ENCODE measurements at places on chromosomes 13 and 19.

- DNase-seq = no peak
Observed at GRCh38 chr13:113793718-113794085, 34.7 kb downstream of the TMEM255B start.

GRCh38 chr13:25988661-25989060 lies 63.2 kb downstream of the SHISA2 start:
- no peak for DNase-seq

GRCh38 chr19:32887572-32888215 lies 18.1 kb upstream of the SLC7A9 start:
- no peak for DNase-seq

GRCh38 chr13:40255551-40255950 lies 410.9 kb downstream of the FOXO1 start:
- DNase-seq = peak; percentile 62

DNA sequence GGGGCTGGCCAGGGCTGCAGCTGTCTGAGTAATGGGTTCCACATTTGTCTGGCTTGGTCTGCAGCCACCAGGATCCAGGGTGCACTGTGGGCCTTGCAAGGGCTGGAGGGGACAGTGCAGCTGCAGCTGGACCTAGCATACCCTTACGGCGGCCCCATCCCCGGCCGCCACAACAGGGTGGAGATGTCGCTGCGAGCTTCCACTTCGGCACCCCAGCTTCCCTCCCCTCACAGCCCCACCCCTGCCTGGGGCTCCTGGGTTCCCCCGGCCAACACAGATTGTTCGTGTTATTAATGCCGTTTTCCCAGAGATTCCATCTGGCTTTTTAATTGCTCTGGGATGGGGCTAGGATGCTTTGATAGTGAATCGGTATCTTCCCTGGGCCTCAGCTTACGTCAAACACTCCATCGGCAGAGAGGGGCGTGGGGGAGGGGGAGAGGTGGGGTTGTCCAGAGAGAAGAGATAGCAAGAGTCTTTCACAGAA lies 5.8 kb downstream of the CEBPA start:
- DNase-seq = no peak

DNA sequence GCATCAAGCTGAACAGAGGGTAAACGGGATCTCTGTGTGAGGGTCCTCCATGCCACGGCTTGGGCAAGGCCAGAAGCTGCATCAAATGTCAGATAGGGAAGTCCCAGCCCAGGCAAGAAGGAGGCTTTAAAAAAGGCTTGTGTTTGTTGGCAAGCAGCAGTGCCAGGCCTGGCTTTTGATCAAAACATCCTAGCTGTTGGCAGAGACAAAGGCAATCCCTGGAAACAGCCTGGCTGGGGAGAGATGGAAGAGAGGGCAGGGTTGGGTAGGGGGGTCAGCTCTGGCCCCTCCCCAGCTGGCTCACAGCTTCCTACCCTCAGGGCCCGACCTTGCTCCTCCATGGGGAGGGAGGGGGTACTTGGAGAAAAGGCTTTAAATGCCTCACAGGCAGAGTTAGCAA lies 61.8 kb upstream of the KCTD15 start:
- peak; percentile 5 for DNase-seq
